Cardiac muscle cell (in vitro differentiated cells and primary cell): ENCODE measurements at places on chromosomes 6 and 20. TPM values are rescaled to one million over a fixed set of nuclear protein-coding genes. Genes with fewer than 3 reads are reported as not detected.
A peak's percentile ranks its signal among the peaks of the same experiment; 100 is the strongest.

DNA sequence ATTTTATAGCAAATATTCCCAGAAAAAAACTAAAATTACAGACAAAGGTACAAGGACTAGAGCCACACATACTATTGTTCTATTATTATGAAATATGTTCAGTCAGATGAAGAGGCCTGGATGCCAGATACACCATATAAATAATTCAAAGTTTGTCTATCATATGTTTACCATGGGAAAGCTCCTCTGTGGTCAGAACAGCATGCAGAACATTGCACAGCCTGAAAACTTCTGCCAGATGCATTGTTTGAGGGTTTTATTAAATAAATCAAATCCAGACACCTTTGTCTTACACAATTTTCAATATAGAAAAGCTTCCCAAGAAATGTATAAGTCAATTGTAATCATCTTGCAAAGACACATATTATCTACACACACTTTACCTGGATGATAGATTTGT lies 35.0 kb upstream of the COL21A1 start:
- no peak for DNase-seq

DNA sequence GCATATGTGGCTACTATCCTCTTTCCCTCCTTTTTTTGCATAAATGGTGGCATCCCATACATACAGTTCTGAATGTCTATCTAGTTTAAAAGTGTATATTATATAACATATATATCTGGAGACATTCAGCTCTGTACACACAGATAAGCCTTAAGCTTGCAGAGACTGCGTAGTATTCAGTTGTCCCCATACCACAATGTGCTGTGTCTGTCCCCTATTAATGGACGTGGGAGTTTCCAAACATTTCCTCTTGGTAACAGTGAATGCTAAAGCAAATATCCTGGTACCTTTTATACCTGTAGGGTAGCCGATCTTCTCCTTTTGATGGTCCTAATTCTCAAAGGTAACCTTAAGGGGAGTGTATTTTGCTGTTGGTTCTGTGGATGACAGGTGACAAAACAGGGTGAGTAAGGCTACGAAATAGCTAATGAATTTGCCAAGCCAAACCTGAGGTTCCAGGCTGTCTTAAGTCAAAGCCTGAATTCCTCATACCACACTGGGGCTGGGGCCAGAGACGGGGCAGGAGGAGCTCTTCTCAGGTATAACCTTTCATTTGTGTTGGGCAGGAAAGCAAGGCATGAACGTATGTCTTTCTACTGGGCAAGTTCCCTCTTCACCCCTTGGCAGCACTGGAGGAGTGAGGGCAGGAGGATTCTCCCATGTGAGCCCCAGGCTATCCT lies 7.8 kb upstream of the C2 start:
- no peak for DNase-seq

Gene AIF1
- 1.4 and 1.6 TPM in 2 replicates for polyA plus RNA-seq

Gene FAM217A
- 1.4 TPM in 1 of 2 replicates, not detected in the other for polyA plus RNA-seq

- DNase-seq, result no peak
Measured at GRCh38 chr20:42886801-42887200, 302.9 kb downstream of the PTPRT start.

Gene FBXO9
- 110 and 182 TPM in 2 replicates for polyA plus RNA-seq

GRCh38 chr20:905396-905961 lies 10.7 kb downstream of the ANGPT4 start:
- DNase-seq, result no peak

DNA sequence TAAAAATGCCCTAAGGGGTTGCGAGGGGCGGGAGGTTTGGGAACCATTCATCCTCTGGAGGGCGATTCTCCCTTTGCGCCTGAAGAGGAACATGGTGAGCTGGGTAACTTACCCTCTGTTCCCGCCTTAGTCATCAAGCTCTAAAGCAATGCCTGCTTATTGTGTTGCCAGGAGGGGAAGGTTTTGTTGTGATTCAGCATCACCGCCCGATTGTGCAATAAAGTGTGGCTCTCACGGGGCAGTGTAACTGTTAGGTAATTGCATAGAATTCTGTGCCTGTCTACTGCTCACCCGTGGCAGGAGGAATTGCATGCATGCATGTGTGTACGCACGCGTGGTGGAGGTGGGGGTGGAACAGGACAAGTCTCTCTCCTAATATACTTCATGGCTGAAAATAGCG lies 95.5 kb upstream of the AGPAT4 start:
- peak; percentile 93 for DNase-seq

DNA sequence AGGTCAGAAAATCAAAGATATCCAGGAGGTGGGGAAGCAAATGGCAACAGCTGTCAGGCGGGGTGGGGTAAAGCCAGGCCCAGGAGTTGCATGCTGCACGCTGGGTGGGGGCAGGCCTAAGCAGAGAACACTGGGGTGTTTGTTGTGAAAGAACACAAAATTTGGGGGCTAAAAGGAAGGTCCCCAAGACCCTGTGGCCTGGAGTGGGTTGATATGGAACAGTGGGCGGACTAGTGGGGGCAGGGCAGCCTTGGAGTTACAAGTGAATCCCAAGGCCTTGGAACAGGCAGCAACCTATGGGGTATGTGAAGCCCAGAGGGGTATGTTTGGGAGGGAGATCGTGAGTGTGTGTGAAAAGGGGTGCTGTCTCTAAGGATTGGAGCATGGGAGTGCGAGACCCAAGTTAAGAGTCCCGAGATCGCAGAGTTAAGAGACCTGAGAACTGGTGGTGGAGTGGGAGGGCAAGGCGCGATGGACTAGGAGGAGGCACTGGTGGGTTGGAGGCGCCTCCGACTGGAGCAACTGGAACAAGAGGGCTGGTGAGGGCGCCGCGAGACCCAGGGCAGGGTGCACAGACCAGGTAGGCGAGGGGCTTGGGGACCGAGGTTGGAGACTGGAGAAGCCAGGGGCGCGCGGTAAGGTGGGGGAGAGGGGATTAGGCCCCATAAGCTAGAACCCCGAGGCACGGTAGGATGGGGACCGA lies 658 bp downstream of the CUL7 start:
- DNase-seq, result peak; percentile 34

DNA sequence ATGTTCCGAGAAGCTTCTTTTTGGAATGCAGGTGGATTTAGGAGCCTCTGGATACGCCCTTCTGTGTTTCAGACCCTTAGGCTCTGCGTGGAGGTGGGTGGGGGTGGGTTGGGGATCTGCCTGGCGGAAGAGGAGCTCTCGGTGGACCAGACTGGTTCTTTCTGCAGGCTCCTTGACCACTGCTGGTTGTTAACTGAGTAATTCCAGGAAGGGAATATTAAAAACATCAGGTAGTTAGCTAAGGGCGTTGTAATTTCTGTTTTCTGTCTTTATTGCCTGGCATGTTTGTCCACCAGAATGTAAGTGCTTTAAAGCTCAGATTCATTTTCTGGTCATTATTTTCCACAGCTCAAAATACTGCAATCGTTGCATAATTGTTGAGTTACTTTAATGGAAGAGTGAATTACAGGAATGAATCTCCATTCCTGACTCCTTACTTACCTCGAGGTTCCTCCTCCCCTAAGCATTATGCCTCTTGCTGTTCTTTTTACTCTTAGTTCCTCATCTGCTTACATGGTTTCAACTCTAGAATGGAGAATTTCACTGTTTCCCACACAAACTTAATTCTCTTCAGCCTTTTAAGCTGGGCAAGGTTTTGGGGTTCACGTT lies 5.9 kb downstream of the CDYL start:
- DNase-seq, result no peak

Gene SLPI
- polyA plus RNA-seq, result 6.0 TPM in 1 of 2 replicates, not detected in the other

GRCh38 chr6:30931969-30932645 lies at the start of gene SFTA2:
Gene SFTA2 (minus strand): TSS chr6:30932170. CDS start chr6:30932096, 74 bp downstream.
- no peak for DNase-seq

Gene RAMACL
- 0.10 and 0.44 TPM in 2 replicates for polyA plus RNA-seq

Gene PLA2G7
- not detected in 2 replicates for polyA plus RNA-seq

- peak; percentile 61 for DNase-seq
Measured at GRCh38 chr6:87139236-87139635, 16.1 kb upstream of the ZNF292 start.

Gene LY6G5C
- 5.0 and 9.0 TPM in 2 replicates for polyA plus RNA-seq

- no peak for DNase-seq
Measured at GRCh38 chr6:142732790-142733189, 212.2 kb downstream of the HIVEP2 start.

- DNase-seq, result no peak
Measured at GRCh38 chr20:41394931-41395666, 28.5 kb upstream of the EMILIN3 start.

Gene FLRT3
- polyA plus RNA-seq, result 5.4 and 6.3 TPM in 2 replicates

- no peak for DNase-seq
Measured at GRCh38 chr20:47475419-47476044, 26.2 kb upstream of the NCOA3 start.

GRCh38 chr6:127178746-127179145 lies 60.3 kb downstream of the RSPO3 start:
- DNase-seq, result no peak

DNA sequence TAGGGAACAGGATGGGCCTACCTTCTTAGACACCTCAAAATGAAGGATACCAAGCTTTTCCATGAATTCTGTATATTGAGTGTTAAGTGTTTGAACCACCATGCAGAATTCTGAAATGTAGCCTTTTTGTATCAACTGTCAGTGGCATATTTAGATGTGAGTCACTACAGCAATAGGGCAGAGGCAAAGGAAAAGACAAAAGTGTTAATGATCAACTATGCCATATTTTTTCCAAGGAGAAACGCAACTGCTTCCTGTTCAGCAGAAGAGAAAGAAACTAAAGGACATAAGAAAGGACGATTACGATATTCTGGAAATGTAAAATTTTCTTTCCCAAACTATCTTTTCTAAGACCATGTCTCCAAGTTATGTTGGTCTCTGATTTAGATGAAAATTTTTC lies 104.6 kb upstream of the RSPO3 start:
- DNase-seq, result no peak

GRCh38 chr6:27669295-27669623 lies 196.4 kb upstream of the ZNF184 start:
- peak; percentile 27 for DNase-seq

DNA sequence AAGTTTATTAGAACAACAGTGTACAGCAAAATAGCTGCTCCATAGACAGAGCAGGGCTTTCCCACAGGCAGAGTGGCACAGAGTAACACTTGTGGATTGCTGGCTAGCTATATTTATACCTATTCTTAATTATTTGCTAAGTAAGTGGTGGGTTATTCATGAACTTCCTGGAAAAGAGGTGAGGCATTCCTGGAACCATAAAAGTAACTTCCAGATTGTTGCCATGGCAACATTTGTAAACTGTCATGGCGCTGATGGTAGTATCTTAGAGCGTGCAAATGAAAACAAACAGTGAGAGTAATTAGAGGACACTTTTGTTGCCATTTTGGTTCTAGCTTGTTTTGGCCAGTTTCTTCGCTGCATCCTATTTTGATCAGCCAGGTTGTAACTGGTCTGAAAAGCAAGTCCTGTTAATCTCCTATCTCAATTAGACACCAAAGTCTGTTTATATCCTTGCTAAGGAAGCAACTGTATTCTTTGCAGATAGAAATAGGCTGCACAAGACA lies 23.9 kb downstream of the DEFB114 start:
- DNase-seq, result no peak

GRCh38 chr6:148414836-148415235 lies 72.2 kb downstream of the SASH1 start:
- DNase-seq, result no peak

Gene CD93
- 0.04 and 0.15 TPM in 2 replicates for polyA plus RNA-seq

- DNase-seq, result peak; percentile 76
Measured at GRCh38 chr6:106444777-106445507, 84.4 kb downstream of the CRYBG1 start.

Gene VAPB
- polyA plus RNA-seq, result 54.1 and 55.1 TPM in 2 replicates

DNA sequence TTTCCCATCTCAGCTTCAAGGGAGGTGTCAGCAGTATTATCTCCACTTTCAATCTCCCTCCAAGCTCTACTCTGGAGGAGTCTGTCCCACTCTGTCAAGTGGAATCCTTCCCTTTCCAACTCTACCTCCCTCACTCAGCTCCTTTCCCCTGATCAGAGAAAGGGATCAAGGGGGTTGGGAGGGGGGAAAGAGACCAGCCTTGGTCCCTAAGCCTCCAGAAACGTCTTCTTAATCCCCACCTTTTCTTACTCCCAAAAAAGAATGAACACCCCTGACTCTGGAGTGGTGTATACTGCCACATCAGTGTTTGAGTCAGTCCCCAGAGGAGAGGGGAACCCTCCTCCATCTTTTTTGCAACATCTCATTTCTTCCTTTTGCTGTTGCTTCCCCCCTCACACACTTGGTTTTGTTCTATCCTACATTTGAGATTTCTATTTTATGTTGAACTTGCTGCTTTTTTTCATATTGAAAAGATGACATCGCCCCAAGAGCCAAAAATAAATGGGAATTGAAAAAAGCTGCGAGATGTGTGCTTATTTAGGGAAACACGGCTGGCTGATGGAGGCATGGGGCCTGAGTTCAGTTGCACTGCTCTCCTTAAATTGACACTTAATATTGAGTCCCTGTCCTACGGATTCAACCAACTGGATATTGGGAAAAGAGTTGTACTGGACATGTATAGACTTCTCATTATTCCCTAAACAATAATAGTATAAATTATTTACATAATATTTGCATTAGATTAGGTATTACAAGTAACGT lies 4.9 kb downstream of the TUBB start:
- DNase-seq, result no peak

- DNase-seq, result peak; percentile 83
Measured at GRCh38 chr6:158220786-158221442, 52.8 kb downstream of the GTF2H5 start.
